ENCODE measurements at places on chromosomes 2 and 18. TPM values are rescaled to one million over a fixed set of nuclear protein-coding genes. Genes with fewer than 3 reads are reported as not detected.

- DNase-seq = no peak
Measured at GRCh38 chr2:134177351-134177931, 76.4 kb upstream of the MGAT5 start.

- DNase-seq = no peak
Measured at GRCh38 chr2:144011098-144011497, 508.8 kb downstream of the ZEB2 start.

GRCh38 chr2:215557701-215558100 lies 121.8 kb upstream of the FN1 start:
- no peak for DNase-seq

DNA sequence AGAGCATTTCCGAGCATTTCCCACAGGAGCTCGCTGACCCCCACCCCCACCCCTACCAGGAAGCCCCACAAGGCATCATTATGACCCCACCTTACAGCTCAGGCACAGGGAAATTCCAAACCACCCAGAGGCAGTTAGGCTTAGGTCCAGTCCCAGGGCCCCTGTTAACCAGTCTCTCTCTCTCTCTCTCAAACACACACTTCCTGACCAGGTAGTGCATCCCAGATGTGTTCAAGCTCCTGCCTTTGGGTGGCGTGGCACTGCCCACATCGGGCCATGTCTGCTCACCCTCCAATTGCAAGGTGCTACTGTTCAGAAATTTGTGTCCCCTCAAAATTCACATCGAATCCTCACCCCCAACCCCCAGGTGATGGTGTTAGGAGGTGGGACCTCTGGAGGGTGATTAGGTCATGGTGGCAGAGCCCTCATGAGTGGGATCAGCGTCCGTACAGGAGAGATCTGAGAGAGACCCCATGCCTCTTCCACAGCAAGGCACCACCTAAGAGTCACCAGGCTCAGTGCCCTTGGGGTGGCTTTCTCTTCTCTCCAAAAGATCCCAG lies 8.8 kb downstream of the COPS9 start:
- no peak for DNase-seq

The REG1B gene
- not detected for total RNA-seq
